ENCODE measurements at places on chromosomes 11 and 22.

- peak; percentile 96 for ATAC-seq
These were observed 29.8 kb downstream of the ADAMTS15 start for GRCh38 chr11:130478204-130478701.

- peak; percentile 75 for ATAC-seq
These were observed at the start of gene B3GAT1 for GRCh38 chr11:134412203-134413042. Gene B3GAT1 (minus strand): TSS chr11:134412242. CDS start chr11:134387659, 24,583 bp downstream.

- no peak for ATAC-seq
These were observed 76.2 kb downstream of the ARHGAP32 start for GRCh38 chr11:129115652-129116586.

DNA sequence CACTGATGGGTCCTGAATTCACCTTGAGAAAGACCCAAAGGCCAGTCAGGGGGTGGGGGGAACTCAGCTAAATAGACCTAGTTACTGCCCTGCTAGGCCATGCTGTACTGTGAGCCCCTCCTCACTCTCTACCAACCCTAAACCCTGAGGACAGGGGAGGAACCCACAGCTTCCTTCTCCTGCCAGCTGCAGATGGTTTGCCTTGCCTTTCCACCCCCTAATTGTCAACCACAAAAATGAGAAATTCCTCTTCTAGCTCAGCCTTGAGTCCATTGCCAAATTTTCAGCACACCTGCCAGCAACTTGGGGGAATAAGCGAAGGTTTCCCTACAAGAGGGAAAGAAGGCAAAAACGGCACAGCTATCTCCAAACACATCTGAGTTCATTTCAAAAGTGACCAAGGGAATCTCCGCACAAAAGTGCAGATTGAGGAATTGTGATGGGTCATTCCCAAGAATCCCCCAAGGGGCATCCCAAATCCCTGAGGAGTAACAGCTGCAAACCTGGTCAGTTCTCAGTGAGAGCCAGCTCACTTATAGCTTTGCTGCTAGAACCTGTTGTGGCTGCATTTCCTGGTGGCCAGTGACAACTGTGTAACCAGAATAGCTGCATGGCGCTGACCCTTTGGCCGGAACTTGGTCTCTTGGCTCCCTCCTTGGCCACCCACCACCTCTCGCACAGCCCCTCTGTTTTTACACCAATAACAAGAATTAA is 2.4 kb upstream of the TTC36 start:
- no peak for ATAC-seq

- no peak for ATAC-seq
These were observed 28.7 kb downstream of the TMEM184B start for GRCh38 chr22:38244106-38244505.

- peak; percentile 85 for ATAC-seq
These were observed 6.4 kb downstream of the ENDOD1 start for GRCh38 chr11:95095858-95096587.

DNA sequence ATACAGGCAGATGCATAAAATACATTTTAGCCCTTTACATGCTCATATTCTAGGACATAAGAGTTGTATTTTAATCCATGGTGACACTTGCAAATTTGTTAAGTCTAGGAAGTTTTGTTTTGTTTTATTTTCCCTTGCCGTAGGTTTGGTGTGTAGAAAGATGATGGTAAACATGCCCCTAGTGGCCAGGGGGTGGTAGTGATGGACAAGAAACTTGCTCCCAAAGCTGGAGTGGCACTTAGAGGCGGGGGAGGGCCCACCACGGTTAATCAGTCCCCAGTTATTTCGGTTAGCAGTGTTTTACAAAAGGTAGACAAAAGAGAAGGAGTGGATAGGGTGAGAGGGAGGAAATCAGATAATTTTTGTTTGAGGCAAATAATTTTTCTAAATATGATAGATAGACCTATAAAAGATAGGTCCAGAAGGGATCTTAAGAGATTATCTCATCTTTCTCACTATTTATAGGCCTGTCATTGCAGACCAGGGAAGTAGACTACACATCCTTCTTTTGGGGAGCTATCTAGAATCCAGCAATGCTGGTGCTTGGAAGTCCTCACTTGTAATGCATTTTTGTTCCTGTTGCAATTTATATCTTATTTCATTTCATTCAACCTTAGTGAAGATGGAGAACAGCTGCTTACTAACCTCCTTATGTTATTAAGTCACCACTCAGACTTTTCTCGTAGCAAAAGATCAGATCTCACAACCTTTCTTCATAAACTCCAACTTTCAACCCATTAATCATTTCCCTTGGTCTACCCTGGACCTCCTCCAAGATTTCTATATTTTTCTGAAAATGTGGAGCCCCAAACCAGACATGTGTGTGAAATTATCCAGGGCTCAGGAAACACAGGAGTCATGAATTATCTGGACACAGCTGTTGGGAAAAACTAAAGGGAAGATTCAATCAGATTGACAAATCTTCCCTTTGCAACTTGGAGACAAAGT is 5.9 kb upstream of the BDNF start:
- ATAC-seq = peak; percentile 10

DNA sequence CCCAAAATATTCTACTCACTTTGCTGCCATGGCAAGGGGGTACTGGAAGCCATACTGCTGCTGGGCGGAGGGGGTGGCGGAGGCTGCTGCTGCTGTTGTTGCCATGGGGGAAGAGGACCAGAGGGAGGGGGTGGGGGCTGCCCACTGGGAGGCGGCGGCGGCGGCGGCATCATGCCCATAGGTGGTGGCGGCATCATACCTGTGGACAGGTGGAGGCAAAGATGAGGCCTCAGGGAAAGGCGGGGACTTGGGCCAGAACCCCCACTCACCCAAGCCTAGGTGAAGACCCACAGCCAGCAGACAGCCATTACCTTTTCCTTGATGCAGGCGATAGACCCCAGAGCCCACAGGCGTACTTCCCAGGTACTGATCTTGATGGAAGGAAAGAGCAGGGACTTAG is 7.1 kb upstream of the PYGM start:
- ATAC-seq = no peak

DNA sequence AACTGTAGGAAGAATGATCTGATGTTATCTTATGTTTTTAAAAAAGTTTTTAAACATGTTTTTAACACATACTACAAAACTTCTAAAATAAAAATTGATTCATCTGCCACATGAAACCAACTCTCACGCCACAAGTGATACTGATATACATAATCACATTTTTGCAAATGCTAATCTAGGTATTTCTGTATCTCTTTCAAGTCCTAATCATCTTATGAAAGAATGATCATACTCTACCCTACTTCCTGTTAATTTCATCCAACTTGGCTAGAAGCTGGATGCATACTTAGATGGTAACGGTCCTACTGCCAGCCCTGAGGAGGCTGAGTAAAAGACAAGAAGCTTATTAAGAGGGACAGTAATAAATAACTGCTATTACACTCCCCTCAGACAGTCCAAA is 19.2 kb downstream of the THAP12 start:
- peak; percentile 83 for ATAC-seq

GRCh38 chr22:35839841-35840301 is 122.2 kb downstream of the APOL5 start:
- peak; percentile 7 for ATAC-seq

DNA sequence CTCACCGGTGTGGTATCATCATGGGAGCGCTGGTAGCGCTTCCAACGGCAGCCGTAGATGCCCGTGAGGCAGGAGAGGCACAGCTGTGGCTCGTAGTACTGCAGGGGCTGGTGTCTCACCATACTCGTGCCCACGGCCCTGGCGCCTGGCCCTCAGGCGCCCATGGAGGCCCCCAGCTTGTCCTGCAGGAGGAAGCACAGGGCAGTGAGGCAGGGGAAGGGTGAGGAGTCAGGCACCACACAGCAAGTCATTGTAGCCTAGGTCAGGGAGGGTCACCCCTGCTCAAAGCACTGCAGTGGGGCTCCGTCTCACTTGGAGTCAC is 44.6 kb upstream of the KLHL35 start:
- no peak for ATAC-seq

DNA sequence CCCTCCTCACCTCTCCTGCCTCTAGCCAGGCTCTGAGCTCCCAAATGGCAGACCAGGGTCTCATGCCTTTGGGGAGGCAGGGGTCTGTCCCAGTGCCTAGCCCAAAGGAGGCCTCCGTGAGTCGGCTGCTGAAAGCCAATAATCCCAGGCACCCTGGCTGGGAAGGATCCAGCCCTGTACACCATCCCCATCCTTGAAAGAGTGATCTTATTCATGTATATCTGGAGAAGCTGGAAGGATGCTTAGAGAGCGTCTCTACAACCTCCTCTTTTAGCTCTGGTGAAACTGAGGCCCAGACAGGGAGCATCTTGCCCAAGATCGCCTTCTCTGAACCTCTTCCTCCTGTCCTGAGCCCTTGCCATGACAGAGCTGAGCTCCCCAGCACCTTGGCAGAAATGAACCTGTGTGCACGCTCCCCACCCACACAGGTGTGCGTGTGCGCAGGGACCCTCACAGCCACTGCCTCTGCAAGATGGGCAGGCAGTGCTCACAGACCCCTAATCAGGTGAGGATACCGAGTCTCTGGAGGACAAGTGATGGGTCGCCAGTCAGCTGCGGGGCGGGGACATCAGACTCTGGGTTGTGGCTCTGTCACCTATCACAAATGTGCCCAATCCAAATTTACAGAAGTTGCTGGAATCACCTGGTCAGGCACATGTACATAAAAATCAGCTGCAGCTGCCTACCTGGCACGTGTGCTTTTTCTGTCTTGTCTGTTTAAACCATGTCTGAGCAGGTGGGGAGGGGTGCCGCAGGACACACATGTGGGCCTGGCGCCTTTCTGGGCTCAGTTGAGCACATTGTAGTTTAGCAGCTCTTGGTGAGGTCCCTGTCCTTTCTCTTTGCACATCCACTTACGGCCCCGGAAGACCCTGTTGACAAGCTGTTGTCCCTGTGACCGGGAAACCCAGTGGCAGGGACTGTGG is 49.3 kb upstream of the WNT7B start:
- no peak for ATAC-seq

DNA sequence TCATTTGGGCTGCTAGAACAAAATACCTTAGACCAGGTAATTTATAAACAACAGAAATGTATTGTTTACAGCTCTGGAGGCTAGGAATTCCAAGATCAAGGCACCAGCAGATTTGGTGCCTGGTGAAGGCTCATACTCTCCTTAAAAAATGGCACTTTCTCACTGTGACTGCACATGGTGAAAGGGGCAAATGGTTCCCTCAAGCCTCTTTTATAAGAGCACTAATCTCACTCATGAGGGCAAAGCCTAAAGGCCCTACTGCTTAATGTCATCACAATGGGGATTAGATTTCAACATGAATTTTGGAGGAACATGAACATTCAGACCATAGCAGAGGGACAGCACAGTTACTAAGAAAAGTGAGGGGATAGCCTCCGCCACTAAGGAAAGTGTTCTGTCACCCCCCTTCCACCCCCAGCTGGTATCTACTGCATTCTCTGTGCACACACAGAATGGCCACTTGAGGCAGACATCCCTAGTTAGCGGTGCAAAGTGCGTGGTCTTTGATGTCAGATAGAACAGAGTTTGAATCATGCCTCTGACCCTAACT is 47.2 kb upstream of the CEP295 start:
- peak; percentile 86 for ATAC-seq

GRCh38 chr11:4044976-4045646 is 49.5 kb upstream of the RRM1 start:
- no peak for ATAC-seq

DNA sequence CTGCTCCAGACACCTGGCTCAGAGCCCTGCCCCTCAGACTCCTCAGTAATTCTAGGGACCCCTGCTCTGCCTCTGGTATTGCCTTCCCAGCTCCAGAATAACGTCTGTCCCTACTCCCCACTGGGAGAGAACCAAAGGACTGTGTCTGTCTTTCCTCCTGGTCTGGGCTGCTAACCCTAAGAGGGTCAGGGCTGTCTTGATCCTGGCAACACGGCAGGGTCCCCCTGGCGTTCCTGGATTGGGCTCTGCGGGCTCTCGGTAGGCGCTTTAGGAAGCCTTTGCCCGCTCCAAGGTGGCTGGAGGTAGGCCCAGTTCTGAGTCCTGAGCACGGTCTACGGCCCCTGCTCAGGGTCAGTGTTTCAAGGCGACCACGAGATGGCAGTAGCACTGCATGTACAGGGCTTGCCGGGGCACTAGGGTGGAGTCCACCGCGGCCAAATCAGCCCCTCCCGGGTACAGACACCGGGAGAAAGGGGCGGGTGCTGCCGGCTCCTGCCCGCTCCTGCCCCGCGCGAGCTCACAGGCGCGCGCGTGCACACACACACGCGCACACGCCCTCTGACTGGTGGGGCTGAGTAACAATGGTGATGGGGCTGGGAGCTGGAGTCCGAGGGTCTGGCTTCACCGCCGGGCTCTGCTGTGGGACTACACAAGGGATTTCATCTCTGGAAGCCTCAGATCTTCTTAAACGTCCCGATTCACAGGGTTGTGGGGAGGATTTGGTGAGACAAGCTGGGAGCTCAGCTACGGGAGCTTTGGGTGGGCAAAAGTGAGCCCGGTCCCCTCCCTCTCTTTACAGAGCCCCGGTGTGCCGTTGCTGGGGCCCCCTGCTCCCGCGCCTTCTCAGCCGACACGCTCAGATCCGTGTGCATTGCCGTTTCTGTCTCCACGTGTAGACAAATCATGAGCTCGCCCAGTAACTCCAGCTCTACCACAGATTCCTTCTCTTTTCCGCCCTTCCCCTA is 30.1 kb upstream of the HMOX1 start:
- ATAC-seq = peak; percentile 83

DNA sequence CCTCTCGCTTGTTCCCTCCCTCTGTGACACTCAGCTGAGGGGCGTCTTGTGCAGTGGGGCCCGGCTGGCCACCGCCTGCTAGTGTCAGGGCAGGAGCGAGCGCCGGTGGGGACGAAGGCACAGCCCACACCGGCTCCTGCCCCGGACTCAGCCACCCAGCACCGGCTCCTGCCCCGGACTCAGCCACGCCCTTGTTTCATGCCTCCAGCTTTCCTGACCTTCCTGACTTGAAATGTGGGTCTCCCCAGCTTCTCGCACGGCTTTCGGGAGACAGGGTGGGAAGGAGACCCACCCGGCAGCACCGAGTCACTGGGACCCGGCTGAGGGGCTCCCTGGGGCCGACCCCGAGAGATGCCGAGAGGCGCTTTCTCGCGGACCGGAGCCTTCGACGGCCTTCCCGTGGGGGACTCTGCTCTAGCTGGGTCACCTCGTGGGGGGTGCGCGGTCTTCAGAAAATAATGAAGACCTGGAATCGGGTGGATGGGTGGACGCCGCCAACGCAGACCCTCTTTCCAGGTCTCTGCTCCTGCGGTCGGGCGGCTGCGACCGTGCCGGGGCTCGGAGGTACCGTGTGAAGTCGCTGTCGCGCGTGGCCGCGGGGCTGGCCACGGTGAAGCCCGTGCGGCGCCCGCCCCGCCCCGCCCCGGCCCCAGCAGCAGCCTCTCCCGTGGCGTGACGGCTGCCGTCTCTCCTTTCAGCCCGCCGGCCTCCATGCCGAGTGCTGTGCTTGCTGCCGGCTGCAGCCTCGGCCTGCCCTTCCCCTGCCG is 10.2 kb downstream of the GLB1L2 start:
- no peak for ATAC-seq

GRCh38 chr11:61347916-61348461 is 13.7 kb downstream of the CYB561A3 start:
- no peak for ATAC-seq
